Esophagus squamous epithelium (tissue), 5 donors: ENCODE measurements at places on chromosomes 4 and X. TPM values are rescaled to one million over a fixed set of nuclear protein-coding genes. Genes with fewer than 3 reads are reported as not detected.

GRCh38 chrX:13654116-13654515, 1.2 kb downstream of the TCEANC start:
- no peaks in the 10 kb centered on the region for H3K36me3 ChIP-seq
- H3K27me3 ChIP-seq = no peaks in the 10 kb centered on the region
- DNase-seq = no peak
- H3K27ac ChIP-seq = peak overlapping the region; percentile 94
- H3K4me3 ChIP-seq = peak overlapping the region; percentile 71

BTC gene
- total RNA-seq = 2.1 TPM

IRS4 gene
- total RNA-seq = not detected

CSN1S1 gene
- total RNA-seq = not detected
